ENCODE measurements at places on chromosomes 16 and 17. TPM values are rescaled to one million over a fixed set of nuclear protein-coding genes. Genes with fewer than 3 reads are reported as not detected.

GRCh38 chr16:66502020-66502913 is 47.7 kb downstream of the TK2 start:
- no peak for DNase-seq
- H3K27ac ChIP-seq = no peak overlapping the region
- no peaks in the 10 kb centered on the region for H3K36me3 ChIP-seq
- no peak overlapping the region for H3K4me3 ChIP-seq

DNA sequence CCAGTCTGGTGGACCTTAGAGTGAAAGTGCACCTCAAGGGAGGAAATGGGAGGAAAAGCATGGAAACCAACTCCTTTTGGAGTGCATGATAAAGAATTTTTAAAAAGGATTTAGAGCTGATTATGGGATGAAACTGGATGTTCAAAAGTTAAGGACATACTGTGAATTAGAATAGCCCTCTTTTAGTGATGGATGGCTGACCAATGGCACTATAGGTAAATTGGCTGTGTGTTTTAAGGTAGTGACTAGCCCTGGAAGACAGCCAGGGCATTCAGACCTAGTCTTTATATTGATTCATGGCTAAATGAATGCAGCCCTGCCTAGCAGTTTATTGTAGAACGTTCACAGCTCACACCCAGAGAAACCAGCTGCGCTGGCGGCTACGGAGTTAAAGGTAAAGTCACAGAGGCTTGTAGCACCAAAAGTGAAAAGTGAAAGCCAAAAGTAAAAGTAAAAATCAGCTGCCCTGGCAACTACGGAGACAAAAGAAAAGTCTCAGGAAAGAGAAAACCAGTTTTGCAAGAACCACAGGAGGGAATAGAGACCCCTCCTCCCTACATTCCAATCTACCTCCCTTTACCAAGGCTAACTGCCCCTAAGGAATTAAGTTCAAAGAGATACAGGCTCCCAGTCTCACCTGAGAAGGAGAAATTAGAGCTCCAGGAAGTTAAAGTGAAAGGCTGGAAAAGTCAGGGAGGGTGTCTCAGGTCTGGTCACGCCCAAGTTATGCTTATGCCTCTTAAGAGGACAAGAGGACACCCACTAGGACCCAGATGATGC is 21.8 kb downstream of the ACSM1 start:
- no peaks in the 10 kb centered on the region for H3K36me3 ChIP-seq
- H3K27me3 ChIP-seq = no peaks in the 10 kb centered on the region
- peak overlapping the region; percentile 76 for H3K4me3 ChIP-seq
- H3K4me1 ChIP-seq = peaks cover 22% of the 10 kb centered on the region
- peak; percentile 38 for DNase-seq

GRCh38 chr17:68169840-68170239 is 78.0 kb upstream of the AMZ2 start:
- DNase-seq = no peak
- peaks cover 11% of the 10 kb centered on the region for H3K27me3 ChIP-seq
- H3K27ac ChIP-seq = no peak overlapping the region
- H3K36me3 ChIP-seq = peaks cover 1% of the 10 kb centered on the region
- H3K4me3 ChIP-seq = no peak overlapping the region

The AKTIP gene
- total RNA-seq = 66.6 TPM

The TGFB1I1 gene
- total RNA-seq = 1.4 TPM

The ASB16 gene
- total RNA-seq = 0.51 TPM

The HAPSTR1 gene
- 72.2 TPM for total RNA-seq

The PDP2 gene
- total RNA-seq = 26.6 TPM

DNA sequence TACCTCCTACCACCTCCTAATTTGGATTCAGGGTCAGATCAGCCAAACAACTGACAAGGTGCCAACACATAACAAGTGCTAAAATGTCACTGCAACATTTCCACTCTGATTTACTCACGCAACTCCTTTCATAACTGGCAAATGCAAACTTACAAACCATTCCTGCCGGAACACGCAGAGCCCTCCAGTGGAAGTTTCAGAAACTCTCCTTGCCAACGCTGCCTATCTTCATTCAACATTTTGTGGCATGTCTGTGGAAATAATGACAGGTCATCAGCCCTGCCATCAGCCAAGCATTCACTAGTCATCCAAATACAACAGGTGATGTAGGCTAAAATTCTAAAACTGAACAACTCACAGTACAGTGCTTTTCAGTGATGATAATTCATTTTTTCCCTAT is 37.7 kb upstream of the OR3A1 start:
- H3K36me3 ChIP-seq = peaks cover 6% of the 10 kb centered on the region
- no peak for DNase-seq
- no peaks in the 10 kb centered on the region for H3K4me1 ChIP-seq
- H3K27me3 ChIP-seq = peaks cover 6% of the 10 kb centered on the region
- H3K4me3 ChIP-seq = no peak overlapping the region
- no peak overlapping the region for H3K27ac ChIP-seq

GRCh38 chr16:4689864-4690704 is 3.3 kb upstream of the NUDT16L1 start:
- DNase-seq = no peak
- H3K27ac ChIP-seq = no peak overlapping the region
- H3K27me3 ChIP-seq = no peaks in the 10 kb centered on the region
- H3K36me3 ChIP-seq = peaks cover 4% of the 10 kb centered on the region
- no peak overlapping the region for H3K4me3 ChIP-seq

The CRHR1 gene
- total RNA-seq = not detected

DNA sequence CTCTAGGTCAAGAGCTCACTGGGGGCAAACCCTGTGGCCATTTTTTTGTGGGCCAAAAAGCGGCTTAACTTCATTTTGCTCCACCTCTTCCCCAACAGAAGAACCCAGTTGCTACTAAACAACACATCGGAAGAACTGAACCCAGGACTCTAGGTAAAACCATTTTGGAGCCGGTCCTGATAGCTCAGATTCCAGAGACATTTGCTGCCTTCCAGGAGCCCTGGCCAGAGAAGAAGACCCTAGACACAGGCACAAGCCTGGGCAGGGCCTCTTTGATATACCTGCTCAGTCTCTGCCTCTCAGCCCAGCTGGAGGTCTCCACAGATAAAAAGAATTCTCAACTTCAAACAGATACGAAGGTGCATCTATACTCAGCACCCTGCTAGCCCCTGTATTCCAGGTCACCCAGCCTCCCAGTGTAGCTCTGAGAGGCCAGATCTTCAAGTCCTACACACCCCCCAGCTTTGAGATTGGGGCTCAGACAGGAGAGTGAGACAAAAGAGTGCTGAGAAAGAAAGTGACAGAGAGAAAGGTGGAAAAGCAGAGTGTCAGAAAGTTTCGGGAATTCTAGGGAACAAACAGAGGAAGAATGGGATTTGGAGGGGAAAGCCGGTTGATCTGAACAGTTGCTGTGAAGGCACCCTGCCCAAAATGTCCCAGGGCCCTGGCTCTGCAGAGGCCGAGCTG is 6.6 kb upstream of the HOXB9 start:
- peaks cover 12% of the 10 kb centered on the region for H3K4me1 ChIP-seq
- DNase-seq = peak; percentile 18
- no peak overlapping the region for H3K27ac ChIP-seq
- no peaks in the 10 kb centered on the region for H3K36me3 ChIP-seq

DNA sequence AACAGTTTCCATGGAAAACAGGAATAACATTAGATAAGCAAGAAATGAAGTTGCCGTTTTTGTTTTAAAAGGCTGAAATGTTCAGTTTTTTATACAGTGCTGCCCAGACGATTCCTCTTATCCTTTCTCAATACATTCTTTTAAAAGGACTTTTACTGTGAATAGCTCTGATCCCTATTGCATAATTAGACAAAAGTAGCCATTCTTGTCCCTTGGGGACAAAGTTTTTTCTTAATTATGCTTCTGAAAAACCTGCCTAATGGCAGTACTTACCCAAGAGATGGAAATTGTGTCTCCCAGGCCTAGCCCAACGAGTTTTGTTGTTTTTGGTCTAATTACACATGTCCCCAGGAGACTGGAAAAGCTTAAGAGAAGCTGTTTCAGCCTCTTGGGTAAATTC is 27.6 kb downstream of the NXPH3 start:
- no peak for DNase-seq
- no peak overlapping the region for H3K27ac ChIP-seq
- H3K4me3 ChIP-seq = no peak overlapping the region
- peaks cover 3% of the 10 kb centered on the region for H3K4me1 ChIP-seq
- no peaks in the 10 kb centered on the region for H3K27me3 ChIP-seq

DNA sequence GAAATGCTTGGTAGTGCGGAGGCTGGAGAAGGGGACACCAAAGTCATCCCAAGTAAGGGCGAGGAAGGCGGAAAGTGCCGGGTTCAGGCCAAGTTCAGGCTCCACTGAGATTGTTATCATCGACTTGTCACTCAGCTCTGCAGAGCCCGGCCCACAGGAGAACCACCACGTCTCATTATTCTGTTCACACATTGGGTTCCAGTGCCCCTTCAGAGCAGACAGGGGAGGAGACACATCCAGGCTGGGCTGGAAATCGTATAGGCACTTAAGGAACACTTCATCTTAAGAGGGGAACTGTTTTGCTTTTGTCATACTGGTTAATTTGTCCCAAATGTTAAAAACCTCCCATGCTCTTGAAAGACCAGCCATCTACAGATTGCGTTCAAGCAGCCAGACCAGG is 118.3 kb upstream of the ADAMTS18 start:
- no peak overlapping the region for H3K27ac ChIP-seq
- H3K27me3 ChIP-seq = no peaks in the 10 kb centered on the region
- no peak overlapping the region for H3K4me3 ChIP-seq
- DNase-seq = no peak
- no peaks in the 10 kb centered on the region for H3K4me1 ChIP-seq
- H3K36me3 ChIP-seq = no peaks in the 10 kb centered on the region

GRCh38 chr17:9549215-9549614 is 26.4 kb downstream of the STX8 start:
- DNase-seq = no peak
- H3K4me1 ChIP-seq = peaks cover 2% of the 10 kb centered on the region
- no peaks in the 10 kb centered on the region for H3K27me3 ChIP-seq
- H3K4me3 ChIP-seq = no peak overlapping the region

DNA sequence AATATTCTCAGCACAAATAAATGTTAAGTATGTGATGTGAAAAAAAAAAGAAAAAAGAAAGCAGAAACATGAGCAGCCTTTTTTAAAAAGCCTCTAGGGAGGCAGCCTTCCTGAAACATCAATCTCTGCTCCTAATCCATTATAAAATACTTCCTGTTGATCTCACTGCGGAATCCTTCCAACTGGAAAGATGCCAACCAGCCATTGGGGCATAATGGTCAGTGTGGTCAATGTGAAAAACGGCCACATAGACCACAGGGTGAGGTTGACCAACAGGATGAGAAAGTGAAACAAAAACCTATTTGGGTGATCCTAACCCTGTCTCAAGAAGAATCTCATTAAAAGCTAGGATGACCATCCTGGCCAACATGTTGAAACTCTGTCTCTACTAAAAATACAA is 26.1 kb upstream of the ABCA8 start:
- H3K4me3 ChIP-seq = no peak overlapping the region
- no peaks in the 10 kb centered on the region for H3K4me1 ChIP-seq
- H3K27me3 ChIP-seq = no peaks in the 10 kb centered on the region
- no peak for DNase-seq
- no peak overlapping the region for H3K27ac ChIP-seq
- no peaks in the 10 kb centered on the region for H3K36me3 ChIP-seq

GRCh38 chr16:56872863-56873391 is 7.9 kb downstream of the SLC12A3 start:
- H3K27ac ChIP-seq = no peak overlapping the region
- H3K4me1 ChIP-seq = peaks cover 9% of the 10 kb centered on the region
- no peaks in the 10 kb centered on the region for H3K36me3 ChIP-seq
- H3K27me3 ChIP-seq = no peaks in the 10 kb centered on the region

GRCh38 chr17:50565402-50566350 is 5.2 kb downstream of the CACNA1G start:
- H3K4me1 ChIP-seq = peaks cover 9% of the 10 kb centered on the region
- DNase-seq = no peak
- H3K36me3 ChIP-seq = no peaks in the 10 kb centered on the region
- H3K27ac ChIP-seq = no peak overlapping the region

The KRTAP2-1 gene
- total RNA-seq = not detected

DNA sequence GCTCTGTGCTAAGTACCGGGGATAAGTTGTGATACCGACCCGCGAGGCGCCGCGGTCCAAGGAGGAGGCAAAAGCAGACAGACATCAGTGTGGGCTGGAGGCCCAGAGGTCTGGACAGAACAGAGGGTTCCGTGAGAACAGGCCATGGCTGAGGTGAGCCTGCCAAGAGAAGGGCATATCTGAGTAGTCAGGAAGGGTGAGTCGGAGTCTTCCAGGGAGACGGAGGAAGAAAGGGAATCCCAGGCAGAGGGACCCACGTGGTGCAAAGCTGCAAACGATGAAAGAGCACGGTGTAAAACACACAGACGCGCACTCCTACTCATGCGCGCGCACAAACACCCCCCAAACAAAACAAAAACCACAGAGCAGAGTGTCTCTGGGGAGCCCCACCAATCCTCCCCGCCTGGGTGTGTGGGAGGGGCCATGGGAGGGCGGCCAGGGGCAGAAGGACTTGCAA is 18.1 kb downstream of the RHBDL3 start:
- peaks cover under 1% of the 10 kb centered on the region for H3K4me1 ChIP-seq
- H3K4me3 ChIP-seq = no peak overlapping the region
- peaks cover 9% of the 10 kb centered on the region for H3K27me3 ChIP-seq
- no peak for DNase-seq
- H3K27ac ChIP-seq = no peak overlapping the region

- peak overlapping the region; percentile 63 for H3K27ac ChIP-seq
- H3K36me3 ChIP-seq = peaks cover 6% of the 10 kb centered on the region
- H3K4me1 ChIP-seq = peaks cover 18% of the 10 kb centered on the region
- no peaks in the 10 kb centered on the region for H3K27me3 ChIP-seq
- H3K4me3 ChIP-seq = no peak overlapping the region
- DNase-seq = peak; percentile 46
Observed at GRCh38 chr17:5237541-5238016, 2.9 kb upstream of the SCIMP start.

- no peak for DNase-seq
- peaks cover 2% of the 10 kb centered on the region for H3K27me3 ChIP-seq
- H3K4me3 ChIP-seq = no peak overlapping the region
Observed at GRCh38 chr17:19868079-19868395, 301 bp upstream of the ULK2 start.

GRCh38 chr16:49713770-49714169 is 142.1 kb downstream of the ZNF423 start:
- DNase-seq = no peak
- no peak overlapping the region for H3K4me3 ChIP-seq
- H3K4me1 ChIP-seq = no peaks in the 10 kb centered on the region

The SP2 gene
- total RNA-seq = 28.1 TPM

The STH gene
- total RNA-seq = not detected

The NUBP1 gene
- total RNA-seq = 24.6 TPM

- H3K36me3 ChIP-seq = no peaks in the 10 kb centered on the region
- H3K4me1 ChIP-seq = peaks cover 5% of the 10 kb centered on the region
Observed at GRCh38 chr16:56956076-56956475, 5.7 kb upstream of the CETP start.

The GRAP gene
- total RNA-seq = 27.7 TPM

- DNase-seq = no peak
- H3K27me3 ChIP-seq = peaks cover 13% of the 10 kb centered on the region
- H3K4me3 ChIP-seq = no peak within 1 kb of the TSS
- H3K27ac ChIP-seq = no peak within 1 kb of the TSS
Observed at GRCh38 chr17:18377437-18378204, at the start of gene EVPLL. TSS of gene EVPLL (plus strand) at chr17:18377778. CDS start at chr17:18380938, 3,160 bp downstream.

The ADAD2 gene
- not detected for total RNA-seq

- H3K4me1 ChIP-seq = peaks cover 31% of the 10 kb centered on the region
- H3K4me3 ChIP-seq = no peak overlapping the region
- H3K36me3 ChIP-seq = peaks cover 41% of the 10 kb centered on the region
- no peak overlapping the region for H3K27ac ChIP-seq
Observed at GRCh38 chr16:17459903-17460521, 10.7 kb downstream of the XYLT1 start.

The ABCA6 gene
- 0.68 TPM for total RNA-seq

Data from activated naive CD8-positive, alpha-beta T cell treated with anti-CD3 and anti-CD28 coated beads, Interleukin-2, amount 10 ng/mL, durations not matched to agents 7 days and 5 days (primary cell).